ENCODE measurements at places on chromosomes 6 and 20. TPM values are rescaled to one million over a fixed set of nuclear protein-coding genes. Genes with fewer than 3 reads are reported as not detected.

ELOVL4 gene
- 5.6 TPM for total RNA-seq

WDR27 gene
- 19.0 TPM for total RNA-seq

EBF4 gene
- 0.57 TPM for total RNA-seq

TRIM40 gene
- not detected for total RNA-seq

NHLRC1 gene
- total RNA-seq = 1.8 TPM

LTA gene
- not detected for total RNA-seq

SALL4 gene
- 0.28 TPM for total RNA-seq

PKIB gene
- total RNA-seq = 1.1 TPM

VIP gene
- total RNA-seq = not detected

KCNK5 gene
- not detected for total RNA-seq

LRRN4 gene
- total RNA-seq = not detected

Measured in smooth muscle cell of bladder (primary cell).